H4 (cell line): ENCODE measurements at places on chromosomes 4 and X.

DNA sequence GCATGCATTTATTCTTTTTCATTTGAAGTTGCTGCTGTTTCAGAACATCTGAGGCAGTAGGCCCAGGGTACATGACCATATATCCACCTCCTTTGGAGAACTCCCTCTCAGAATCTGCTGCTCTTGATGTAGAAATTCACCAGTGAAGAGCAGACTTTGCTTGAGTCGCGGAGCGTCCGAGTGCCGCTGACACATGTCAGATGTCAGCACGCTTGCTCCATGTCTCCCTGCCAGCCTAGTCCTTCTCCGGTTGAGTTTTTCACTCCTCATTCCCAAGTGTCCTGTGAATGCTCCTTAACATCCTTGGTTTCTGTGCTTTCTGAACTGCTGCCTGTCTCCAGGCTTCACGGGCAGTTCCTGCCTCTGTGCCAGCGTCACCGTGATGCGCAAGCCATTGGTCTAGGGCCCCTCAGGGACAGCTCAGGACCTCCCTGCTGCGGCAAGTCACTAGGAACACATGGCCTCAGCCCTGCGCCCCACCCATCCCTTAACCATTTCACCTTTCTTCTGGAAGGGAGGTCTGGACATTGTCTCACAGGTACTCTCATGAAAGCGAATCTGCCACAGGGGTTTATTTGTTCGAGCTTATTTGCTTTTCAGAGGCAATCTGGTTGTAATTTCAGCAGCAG, 93.1 kb upstream of the RBPJ start:
- no peak for DNase-seq

DNA sequence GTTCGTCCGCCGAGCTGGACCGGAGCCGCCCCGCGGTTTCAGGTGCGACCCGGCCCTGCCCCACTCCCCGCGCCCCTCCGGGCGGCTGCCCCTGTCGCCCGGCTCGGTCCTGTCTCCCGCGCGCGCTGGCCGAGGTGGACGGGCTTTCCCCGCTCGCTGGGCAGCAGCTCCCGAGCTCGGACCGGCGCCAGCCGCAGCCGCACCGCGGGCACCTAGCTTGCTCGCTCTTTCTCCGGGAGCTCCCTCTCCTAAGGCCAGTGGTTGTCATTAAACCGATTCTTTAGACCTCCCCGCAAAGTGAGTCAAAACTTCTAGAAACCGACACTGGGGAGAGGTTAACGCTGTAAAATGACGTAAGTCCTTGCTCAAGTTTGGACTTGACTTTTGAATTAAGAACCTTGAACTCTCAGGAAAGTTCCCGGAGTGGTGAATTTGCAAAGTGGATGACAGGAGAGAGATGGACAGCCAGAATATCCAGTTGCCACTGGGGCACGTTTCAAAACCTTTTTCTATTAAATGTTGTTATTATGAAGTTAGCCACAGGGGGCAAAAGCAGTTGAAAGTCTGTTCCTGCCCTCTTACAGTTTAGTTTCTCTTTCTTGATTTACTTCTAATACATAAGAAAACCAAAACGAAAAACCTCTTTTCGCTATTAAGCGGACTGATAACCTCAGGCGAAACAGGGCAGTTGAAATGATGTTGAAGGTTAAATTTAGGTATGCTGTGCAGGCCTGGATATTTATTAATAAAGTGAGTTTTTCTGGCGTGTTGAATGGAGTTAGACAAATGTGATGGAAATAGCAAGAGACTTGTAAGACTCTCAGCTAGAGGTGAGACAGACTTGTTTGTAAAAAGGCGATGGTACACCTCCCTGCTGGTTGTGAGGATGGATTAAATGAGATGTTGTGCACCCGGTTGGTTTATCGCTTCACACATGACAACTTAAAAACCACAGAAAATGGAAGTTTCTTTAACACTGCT, 847 bp downstream of the PI4K2B start:
- DNase-seq, result peak; percentile 80

DNA sequence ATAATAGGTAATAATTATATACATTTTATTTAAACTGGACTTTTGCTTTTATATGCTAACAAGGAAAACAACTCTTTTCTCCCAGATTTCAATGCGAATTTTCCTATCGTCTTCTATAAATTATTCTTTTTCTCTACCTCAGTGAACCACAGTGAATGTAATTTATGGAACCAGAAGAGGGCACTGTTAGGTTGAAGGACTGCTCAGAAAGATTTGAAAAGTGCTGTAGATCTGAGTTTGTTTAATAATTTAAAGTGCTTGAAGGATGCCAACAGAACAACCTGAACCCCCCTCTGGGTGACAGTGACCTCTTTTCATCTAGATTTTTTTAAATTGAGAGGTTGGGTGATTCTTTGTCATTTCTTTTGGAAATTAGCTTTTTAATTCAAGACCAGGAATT, 54.9 kb downstream of the PHOX2B start:
- DNase-seq, result peak; percentile 62

DNA sequence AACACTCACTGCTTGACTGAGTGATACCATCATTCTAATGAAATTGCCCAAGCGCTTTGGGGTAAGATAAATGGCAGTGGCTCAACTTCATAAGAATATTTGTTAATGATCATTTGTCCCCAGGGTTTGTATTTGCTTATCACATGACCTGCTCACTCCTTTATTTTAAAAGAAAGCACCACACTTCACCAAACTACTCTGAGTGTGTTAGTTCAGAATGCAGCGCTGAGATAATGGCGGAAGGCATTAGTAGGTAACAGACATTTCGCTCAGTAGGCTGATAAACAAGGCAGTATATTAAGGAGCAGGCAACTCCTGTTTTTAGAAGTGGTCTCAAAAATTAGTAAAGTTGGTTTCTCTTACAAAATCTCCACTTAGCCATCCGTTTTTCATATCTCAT, 1.6 kb downstream of the SNX25 start:
- no peak for DNase-seq
